ENCODE measurements at places on chromosomes 7 and 10.

GRCh38 chr7:636396-636795 is 90.1 kb upstream of the DNAAF5 start:
- DNase-seq: no peak

GRCh38 chr10:78408671-78409472 is 375.2 kb downstream of the RPS24 start:
- DNase-seq: peak; percentile 70

DNA sequence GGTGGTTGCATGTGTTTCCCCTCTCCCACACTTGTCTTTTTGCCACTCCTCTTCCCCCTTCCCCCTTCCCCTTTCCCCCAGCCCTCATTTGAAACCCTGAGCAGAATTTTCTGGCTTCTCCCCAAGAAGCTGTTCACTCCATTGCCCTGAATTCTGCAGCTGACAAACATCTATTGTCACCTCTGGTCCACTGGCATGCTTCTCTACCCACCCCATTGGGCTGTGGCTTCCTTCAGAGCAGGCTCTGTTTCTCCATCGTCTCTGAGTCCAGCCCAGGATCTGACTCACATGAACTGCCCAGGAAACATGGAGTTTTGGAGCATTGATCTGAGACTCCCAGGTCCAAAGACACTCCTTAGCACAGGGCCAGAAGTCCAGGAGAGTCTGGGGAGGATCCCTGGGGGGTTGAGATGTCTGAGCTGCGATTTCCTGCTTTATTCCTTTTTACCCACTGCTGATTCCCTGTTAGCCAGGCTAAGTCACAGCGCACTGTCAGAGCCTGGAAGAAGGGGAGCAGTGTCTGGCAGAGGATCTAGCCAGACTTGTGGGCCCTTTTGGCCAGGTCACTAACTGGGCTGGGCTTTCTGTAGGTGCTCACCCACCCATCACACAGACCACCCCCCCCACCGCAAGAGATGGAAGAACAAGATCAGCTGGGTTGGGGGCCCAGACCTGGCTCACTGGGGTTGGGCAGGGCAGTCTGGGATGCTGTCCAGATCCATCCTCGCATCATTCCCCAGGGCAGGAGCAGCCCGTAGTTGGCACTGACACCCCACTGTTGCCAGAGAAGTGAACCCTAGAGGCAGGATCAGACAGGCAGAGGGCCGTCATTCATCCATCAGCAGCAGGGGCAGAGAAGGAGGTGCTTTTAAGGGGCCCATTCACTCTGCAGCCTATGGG is 3.5 kb downstream of the CHAT start:
- DNase-seq: peak; percentile 46

- no peak for DNase-seq
These were observed 1.0 kb downstream of the NPM3 start for GRCh38 chr10:101781984-101782810.

GRCh38 chr10:96493254-96493653 is 20.5 kb downstream of the TLL2 start:
- no peak for DNase-seq

DNA sequence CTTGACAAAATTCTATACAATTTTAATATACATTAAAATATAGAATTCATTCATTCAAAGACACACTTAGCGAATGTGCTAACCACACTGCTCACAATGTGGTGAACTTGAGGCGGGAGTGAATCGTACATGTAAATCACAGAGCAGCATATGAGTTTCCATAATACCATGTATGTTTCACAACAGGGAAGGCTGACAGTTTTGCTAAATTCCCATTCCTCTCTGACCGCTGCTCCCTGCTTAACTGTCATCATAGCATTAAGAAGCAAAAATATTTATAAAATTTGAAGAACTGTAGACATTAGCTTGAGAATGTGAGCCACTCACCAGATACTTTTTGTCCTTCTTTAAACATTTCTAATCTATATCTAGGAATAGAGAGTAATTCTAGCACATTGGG is 763.3 kb downstream of the MAGI2 start:
- DNase-seq: no peak

- DNase-seq: no peak
These were observed 673.0 kb upstream of the AUTS2 start for GRCh38 chr7:68925241-68925640.

- no peak for DNase-seq
These were observed 91.3 kb downstream of the DGKI start for GRCh38 chr7:137755427-137755826.

- DNase-seq: no peak
These were observed 182.9 kb upstream of the SHH start for GRCh38 chr7:155995183-155995612.

DNA sequence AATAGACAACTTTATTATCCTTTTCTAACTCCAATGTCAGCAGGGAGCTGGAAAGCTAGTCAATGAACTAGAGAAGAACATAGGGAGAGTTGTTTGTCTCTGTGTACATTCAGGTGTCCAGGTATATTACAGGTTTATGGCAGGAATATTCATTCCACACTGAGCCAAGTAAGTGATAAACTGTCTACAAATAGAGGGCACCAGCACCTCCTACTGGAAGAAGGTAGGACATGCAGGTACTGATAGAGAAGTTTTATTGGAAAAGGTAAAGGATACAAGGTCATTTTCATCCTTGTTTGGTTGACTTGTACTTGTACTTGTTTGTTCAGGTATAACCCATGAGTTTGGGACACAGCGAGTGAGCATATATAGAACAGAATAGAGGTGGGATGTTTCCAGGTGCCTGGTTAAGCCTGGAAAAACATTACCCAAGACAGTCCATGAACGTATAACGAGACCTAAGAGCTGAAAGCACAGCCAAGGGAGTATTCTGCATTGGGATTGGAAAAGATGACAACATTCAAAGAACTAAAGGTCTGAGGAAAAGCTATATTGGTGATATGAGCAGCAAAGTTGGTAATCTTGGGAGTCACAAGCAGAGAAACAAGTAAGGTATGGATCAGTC is 61.4 kb upstream of the PPP1R3C start:
- DNase-seq: no peak

DNA sequence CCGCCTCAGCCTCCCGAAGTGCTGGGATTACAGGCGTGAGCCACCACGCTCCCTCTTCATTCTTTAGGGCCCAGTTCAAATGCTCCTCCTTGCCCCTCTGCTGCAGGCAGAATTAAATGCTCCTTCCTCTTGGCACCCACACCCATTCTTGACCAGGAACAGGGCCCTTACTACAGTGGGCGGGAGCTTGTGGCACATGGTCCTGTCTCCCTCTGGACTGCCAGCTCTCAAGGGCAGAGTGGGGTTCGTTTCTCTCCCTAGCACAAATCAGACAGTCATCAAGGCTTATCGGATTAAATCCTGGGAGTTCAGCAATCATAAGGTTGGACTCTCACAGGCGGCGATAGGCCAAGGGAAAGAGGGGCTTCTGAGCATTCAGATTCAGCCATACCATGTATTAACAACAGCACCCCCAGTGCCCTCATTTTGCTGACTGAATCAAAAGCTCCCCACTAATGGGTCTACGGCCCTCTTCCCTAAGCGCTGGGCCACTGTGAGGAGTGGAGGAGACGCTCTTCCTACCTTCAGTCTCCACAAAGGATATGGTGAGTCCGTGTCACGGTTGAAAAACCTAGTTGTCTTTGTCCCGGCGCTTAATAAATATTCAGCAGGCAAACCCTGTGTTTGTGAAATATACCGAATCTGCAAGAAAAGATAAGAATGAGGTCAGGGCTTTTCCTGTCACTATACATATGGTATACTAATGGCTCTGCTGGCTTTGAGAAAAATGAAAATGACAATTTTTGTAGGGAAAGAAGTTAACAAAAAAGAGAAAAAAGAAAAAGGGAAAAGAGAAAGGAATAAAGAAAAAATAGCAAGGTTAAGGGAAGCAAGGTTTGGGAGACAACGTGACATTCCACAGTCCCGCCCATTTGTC is 107.4 kb downstream of the CLEC2L start:
- DNase-seq: no peak

DNA sequence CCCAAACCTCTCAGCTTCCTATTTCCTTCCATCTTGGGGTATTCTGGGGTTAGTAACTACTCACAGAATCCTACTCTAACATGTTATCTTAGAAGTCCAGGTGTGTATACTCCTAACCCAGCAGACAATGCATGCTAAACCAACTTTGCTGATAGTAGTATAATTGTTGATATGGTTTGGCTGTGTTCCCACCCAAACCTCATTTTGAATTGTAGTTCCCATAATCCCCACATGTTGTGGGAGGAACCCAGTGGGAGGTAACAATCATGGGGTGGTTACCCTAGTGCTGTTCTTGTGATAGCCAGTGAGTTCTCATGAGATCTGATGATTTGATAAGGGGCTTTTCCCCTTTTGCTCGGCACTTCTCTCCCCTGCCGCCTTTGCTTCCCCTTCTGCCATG is 135.1 kb downstream of the CHRM2 start:
- DNase-seq: no peak

GRCh38 chr10:12635127-12635541 is 285.8 kb downstream of the CAMK1D start:
- DNase-seq: no peak

- DNase-seq: no peak
These were observed 21.7 kb upstream of the ST8SIA6 start for GRCh38 chr10:17476073-17476472.

- no peak for DNase-seq
These were observed 12.8 kb upstream of the DNAAF5 start for GRCh38 chr7:713488-714230.

DNA sequence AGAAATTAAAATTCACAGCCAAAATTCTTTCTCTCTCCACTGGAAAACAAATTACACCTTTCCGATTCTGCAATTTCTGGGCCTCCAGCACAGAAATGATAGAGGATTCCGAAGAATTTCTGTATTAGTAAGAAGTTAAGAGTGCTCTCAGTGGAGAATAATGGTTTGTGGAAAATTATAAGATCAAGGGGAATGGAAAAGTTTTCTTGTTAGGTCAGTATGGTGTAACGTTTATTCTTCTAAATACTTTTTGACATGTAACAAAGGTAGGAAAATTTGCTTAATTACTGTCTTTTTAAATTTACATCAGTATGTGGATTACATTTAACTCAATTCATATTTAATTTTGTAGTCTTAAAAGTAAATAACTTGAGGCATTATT is 288.3 kb upstream of the NFE2L3 start:
- DNase-seq: no peak

GRCh38 chr7:8441106-8441965 is 7.9 kb downstream of the NXPH1 start:
- no peak for DNase-seq

DNA sequence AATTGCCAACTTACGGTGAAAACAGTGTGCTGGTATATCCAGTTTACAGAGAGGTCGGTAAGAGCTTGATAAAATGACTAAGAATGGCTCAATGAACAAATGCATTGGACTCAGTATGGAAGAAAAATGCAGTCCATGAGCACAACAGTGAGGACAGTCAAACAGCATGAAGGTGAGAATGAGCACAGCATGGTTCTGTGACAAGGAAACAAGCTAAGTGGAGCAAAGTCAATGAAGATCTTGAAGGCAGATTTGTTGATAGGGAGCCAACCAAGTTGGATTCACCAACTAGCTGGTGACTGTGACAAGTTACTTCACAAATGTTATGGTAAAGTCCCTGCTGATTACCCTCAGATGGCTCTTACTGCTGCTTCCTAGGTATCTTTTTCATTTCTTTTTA is 75.9 kb downstream of the SHOC2 start:
- no peak for DNase-seq

DNA sequence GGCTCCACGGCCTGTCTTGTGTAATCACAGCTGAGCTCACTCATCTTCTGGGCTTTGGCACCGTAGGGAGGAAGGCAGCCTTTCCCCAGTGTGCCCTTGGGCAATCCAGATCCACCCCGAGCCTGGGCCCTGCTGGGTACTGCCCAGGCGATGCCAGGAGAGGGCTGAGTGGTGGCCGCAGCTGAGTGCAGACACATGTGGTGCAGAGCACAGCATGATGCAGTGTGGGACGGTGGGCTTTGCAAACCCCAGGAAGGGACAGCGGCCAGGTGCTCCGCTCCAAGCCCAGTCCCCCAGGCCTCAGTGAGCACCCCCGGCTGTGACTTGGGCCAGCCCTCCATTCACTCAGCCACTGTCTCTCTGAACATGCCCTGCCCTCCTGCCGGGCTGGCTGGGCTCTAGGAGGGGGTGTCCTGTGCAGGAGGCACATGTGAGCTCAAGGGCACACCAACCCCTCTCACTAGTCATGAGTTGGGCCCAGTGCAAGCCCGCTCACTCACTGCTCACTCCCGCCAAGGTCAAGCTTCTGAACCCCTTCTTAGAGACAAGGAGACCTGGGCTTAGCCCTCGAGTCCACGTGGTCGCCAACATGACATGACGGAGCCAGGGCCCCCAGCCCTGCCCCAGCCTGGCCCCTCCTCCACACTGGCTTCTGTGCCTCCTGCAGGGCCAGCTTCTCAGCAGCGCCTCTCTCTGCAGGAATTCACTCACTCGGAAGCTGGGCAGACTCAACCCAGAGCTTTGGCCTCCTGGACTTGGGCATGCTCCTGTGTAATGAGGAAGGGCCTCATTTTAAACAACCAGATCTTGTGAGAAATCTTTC is 77.5 kb upstream of the INSIG1 start:
- no peak for DNase-seq

DNA sequence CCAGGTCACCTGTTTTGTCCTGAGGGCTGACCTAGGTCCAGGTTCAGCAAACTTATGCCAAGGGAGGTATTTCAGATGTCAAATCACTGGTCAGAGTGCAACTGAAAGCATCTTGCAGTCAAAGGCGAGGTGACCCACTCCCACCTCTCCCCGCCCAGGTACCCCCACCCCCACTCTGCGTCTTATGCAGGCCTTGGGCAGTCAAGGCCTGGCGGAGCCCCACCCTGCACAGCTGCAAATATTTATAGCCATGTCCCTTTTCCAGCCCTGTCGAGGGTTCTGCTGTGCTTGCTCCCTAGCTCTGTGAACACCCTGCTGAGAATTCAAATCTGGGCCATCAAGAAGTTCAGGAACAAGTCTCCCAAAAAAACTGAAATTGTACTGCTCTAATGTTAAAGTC is 40.6 kb upstream of the BMPR1A start:
- DNase-seq: no peak

DNA sequence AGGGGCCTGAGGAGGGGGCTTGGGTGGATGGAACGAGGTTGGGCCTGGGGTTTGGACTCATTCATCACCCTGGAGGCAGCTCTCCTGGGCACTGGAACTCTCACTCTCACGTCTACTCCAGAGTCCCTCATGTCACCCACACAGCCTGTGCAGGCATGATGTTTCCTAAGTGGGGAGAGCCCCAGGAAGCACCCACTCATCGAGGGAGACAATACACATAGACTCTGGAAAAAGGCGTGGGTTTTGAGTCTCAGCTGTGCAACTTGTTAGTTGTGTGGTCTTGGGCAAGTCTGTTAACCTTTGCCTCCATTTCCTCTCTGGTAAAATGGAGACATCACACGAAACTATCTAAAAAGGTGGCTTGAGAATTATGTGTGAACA is 25.9 kb upstream of the RBM20 start:
- no peak for DNase-seq
